ENCODE measurements at places on chromosomes 16 and 17. TPM values are rescaled to one million over a fixed set of nuclear protein-coding genes. Genes with fewer than 3 reads are reported as not detected.

GRCh38 chr16:88003316-88003715 is 52.1 kb downstream of the BANP start:
- no peak for DNase-seq

DNA sequence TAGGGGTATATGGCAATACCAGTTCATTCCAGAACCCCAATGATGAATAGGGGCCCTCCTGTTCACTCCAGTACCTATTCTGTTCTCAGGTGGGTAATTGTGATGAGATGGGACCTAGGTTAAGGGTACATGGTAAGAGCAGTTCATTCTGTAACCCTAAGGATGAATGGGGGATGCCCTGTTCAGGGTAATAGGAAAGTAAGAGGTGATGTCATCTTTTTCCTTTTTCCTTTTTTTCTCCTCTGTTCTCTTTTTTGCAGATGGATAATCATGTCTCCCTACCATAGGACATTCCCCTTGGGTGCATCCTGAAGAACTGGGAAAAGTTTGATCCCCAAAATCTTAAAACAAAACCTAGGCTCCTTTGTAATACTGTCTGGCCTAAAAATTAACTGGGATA is 25.0 kb upstream of the SLC6A2 start:
- no peak for DNase-seq

CD79B gene
- total RNA-seq = not detected

GRCh38 chr17:60358606-60359225 is 33.2 kb downstream of the USP32 start:
- DNase-seq = no peak

DNA sequence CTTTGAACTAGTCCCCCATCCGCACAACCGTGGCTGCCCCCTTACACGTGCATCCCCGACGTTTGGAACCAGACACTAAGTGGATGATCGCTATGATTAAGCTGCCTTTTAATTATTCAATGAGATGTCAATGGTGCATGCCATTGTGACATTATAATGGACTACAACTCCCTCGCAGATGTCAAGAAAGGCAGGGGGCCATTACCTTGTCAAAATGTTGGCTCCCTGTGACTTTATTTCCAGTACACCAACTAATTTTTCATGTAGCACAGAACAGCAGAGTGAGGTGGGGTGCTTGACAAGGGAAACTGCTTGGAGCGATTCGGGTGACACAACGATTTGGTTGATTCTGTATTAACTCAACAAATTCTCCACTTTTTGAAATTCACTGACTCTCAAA is 26.5 kb downstream of the ASIC2 start:
- DNase-seq = no peak

DNA sequence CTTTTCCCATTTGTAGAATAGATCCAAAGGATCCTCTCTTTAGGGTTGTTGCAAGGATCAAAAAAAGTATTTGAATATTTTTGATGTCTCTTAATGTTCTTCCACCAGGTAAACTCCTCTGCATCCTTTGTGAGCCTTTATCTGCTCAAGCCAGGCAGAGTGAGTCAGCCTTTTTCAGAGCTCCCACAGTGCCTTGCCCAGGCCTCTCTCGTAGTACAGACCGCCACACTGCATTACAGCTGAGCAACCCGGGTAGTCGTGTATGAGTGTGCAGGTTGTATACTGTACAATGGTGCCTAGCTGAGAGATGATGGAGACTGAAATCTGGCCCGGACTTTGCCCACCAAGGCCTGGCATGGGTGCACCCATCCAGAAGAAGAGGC is 20.9 kb downstream of the RHBDL3 start:
- no peak for DNase-seq

Measured in chondrocyte (in vitro differentiated cells).